Esophagus mucosa (tissue), 1 donor: ENCODE measurements at places on chromosomes 3 and 15.

DNA sequence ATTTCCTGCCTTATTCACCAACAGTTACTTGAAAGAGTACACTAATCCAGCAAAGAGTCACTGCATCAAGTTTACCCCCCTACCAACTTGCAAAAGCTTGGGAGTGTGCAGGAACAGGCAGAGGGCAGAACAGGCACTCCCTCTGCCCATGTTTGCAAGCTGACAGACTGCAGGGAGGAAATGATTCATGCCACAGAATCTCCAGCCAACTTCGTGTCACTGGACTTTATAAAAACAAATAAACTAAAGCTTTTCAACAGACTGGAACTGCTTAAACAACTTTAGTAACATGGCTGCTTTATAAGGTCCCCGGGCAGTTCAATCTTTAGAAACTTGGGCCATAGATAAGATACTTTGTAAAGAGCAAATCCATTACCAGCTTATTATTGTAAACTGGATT, 129.5 kb downstream of the THRB start:
- peak; percentile 99 for ATAC-seq

DNA sequence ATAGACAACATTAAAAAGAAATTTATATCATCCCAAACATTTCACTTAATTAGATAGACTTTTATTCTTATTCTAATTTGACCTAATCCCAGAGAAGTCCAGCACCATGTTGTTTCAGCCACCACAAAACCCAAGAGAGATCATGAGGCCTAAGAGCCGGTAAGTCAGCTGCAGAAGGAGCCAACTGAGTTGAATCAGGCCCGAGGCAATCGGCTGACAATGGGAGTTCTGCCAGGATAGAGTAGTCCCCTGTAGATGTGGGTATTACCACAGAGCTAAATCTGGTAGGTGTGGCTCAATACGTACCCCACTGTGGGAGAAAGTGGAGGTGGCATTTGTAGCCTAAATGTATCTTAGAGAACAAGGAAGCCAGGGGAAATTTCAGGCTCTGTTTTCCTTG, 49.7 kb upstream of the UMPS start:
- ATAC-seq = no peak

DNA sequence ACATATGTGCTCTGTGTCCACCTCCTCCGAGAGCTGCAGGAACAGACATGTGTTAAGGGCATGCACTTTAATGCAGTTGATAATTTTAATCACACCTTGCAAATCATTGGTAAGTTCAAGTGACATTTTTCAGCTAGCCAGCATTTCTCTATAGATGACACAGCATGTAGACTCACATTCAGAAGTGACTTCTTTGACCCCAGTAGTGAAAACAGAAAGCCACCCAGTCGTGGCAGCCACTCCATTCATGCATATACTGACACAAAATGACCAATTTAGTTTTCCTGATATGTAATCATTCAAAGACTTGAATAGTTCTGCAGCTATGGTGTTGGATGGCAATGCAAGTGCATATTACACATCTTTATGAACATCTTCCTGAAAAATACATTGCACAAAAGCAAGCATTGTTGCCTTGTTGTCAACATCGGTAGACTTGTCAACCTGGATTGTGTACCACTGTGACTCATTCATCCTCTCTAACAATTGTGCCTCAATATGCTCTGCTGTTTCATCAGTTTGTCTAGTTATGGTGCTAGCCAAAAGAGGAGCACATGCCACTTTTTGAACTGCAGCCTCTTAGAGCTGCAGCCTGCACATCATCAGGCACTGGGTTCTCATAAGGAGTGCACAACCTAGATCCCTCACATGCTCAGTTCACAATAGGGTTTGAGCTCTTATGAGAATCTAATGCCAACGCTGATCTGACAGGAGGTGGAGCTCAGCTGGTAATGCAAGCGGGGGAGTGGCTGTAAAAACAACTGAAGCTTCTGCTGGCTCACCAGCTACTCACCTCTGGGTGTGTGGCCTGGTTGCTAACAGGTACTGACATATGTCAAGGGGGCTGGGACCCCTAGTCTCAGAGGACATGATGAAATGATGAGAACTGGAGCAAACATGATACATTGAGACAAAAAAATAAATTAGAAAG, 622.0 kb downstream of the PYDC2 start:
- ATAC-seq = peak; percentile 67

- ATAC-seq = no peak
Measured at GRCh38 chr3:27326202-27326601, 43.0 kb downstream of the NEK10 start.

- peak; percentile 64 for ATAC-seq
Measured at GRCh38 chr15:33839540-33839939, 128.8 kb upstream of the CHRM5 start.

GRCh38 chr3:114290911-114291901, 2.6 kb upstream of the TIGIT start:
- peak; percentile 75 for ATAC-seq

DNA sequence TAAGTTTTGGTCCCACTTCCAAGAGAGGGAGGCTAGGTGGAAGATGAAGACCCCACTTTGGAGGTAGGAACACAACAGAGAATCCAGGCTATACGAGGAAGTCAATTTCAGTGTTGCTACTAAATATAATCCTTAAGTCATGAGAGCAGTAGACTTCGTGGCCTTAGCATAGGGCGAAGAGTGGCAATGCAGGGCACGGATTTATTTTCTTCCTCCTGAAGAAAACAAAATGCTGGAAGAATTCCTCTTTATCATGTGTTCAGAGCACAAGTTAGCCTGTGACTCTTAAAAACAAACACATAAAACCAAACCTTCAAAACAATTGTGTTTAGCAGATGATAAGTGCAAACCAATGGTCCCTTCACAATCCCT, 19.4 kb downstream of the BCL2L10 start:
- ATAC-seq = no peak

- no peak for ATAC-seq
Measured at GRCh38 chr15:33788906-33789540, 179.3 kb upstream of the CHRM5 start.

DNA sequence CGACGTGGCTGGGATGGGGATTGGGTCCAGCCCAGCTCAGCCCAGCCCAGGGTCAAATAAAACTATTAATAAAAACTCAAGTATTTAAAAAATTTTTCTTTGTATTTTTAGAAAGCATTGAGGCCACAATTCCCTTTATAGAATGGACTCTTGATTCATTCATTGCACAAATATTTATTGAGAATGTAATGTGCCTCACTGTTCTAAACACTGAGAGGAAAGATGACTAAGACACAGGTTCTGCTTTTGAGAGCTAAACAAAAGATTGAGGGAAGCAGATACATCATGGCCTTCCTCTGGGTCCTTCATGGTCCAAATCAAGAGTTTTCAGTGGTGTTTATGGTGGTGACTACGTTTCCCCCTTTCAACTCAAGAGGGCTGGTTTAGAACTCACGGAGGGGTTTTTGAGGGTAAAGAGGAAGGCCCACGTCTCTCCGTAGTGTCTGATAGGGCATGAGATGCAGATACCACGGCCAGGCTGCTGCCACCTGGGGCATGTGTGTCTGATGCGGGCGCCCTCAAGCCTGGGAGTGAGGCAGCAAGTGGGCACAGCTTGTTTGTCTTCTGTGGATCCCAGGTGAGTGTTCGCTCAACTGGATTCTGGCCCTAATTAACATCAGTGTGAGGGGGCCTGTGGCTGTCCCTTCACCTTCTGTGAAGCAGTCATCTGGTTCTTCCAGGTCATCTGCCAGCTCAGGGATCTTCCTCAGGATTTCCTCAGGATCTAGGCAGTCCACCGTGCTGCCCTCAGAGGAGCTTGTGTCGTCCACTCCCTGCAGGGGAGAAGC, 73.5 kb upstream of the SCN5A start:
- ATAC-seq = no peak

DNA sequence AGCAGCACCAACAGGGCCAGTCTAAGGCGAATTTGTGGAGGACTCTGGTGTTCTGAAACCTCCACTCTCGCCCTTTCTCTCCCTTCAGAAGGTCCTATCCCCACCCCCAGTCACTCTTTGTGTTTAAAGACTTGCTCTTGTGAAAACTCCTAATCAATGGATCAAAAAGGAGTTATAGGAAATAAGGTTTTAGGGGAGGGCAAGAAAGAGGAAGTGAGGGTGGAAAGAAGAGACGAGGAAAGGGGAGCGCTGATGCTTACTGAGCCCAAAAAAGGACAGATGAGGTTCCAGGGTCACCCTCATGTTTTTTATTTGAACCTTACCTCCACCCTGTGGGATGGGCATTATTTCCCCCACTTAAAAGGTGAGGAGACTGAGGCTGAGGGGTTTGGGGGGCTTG, 70.0 kb upstream of the SLC6A11 start:
- no peak for ATAC-seq

GRCh38 chr3:11651900-11652299, 8.2 kb upstream of the VGLL4 start:
- ATAC-seq = no peak

DNA sequence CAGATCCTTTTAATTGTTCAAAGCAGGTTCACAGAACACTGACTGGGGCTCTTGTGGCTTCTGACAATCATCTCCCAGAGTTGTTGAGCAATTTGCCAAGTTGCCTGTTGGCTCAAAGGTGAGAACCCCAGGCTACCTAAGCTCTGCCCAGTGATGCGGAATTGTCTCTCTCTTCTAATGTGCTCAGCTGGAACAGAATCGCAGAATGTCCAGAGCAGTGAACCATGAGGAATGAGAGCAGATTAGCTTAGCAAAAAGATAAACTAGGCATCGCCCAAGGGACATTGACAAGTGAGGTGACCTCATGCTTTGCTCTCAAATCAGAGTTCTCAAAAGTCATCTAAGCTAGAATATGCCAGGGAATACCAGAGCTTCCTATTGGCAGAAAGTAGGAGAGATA, 148.1 kb downstream of the WDR76 start:
- ATAC-seq = no peak

DNA sequence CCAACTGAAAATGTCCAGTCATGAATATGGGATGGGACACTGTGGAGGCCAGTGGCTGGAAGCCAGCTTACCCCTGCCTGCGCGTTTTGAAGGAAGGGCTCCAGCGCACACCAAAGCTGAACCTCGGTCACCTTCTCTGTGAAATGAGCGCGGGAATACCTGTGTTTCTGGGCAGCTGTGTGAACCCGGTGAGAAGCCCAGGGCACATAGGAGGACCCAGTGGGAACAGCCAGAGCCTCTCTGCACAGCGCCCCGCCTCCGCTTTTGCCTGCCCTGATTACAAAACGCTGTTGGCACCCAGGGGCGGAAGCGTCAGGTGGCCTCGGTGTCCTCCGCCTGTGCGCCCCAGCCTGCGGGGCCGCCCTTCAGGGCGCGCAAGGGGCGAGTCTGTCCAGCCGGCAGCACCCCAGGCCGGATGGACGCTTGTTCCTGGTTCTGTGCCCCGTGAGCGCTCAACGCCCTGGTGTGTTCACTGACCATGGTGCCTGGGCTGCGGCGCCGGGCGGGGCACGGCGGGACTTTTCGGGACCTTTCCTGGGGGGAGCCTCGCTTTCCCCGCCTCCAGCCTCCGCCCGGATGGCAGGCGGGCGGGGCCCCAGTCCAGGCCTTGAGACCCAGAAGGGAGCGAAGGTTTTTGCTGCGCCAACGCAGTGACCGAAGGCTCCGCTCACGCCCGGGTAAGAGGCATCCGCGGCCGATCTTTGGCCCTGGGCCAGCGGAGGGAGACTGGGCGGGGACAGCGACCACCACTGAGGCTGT, at the start of gene SQOR:
Gene SQOR, plus strand, starts transcription at position 598 of the 759 bp plus-strand sequence. CDS start 23,895 bp downstream, outside the sequence.
- peak; percentile 83 for ATAC-seq

- peak; percentile 15 for ATAC-seq
Measured at GRCh38 chr15:93027413-93027812, 61.6 kb downstream of the RGMA start.

DNA sequence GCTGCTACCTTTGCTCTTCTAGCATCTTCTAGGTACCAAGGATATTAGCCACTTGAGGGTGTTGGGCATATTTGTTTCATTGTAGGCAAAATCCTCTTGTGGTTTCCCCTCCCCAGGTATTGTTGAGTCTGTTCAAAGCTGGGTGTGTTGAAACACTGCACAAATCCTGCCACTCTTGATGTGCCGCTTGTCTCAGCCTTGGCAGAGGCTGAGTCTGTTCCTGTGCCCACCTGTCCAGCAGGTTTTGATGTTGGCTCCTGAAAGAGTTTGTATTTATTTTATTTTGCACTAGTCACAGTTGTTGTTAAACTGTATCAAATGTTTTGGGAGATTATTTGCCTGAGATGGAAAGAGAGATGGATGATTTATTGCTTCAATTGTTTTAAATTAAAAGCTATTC, 136.2 kb downstream of the USP13 start:
- ATAC-seq = peak; percentile 87

- ATAC-seq = no peak
Measured at GRCh38 chr15:90886291-90886614, 1.9 kb downstream of the FES start.

DNA sequence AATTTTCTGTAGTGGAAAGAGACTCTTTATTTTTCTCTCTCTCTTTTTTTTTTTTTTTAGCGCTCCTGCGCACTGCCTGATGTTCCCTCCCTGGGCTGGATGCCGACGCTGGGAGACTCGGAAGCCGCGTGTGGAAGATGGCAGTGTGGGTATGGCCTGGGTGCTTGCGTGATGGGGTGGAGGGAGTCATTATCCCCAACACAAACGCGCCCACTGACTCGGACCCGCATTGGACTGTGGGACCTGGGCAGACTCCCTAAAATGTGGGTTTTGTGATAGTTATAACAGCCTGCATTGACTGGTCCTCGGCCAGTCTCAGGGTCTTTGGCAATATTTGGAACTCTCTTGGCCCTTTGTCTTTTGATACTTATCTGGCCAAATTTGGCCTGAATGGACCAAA, 157.9 kb downstream of the TJP1 start:
- no peak for ATAC-seq

DNA sequence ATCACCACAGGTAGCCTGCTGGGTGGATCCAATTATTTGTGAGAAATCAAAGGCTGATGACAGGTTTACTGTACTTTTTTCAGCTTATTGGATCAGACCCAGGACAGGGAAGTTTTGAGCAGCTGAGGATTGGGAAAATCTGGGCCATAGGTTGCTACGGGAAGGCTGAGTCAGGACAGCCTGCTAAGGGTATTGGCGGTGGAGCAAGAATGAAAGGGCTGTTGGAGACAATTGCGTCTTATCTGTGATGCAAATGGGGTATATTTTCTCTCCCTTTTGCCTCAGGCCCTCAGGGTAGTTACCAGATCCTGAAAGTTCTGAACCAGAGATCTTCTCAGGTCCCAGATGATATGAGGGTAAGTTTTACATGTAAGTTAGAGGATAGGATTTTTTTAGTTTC, 317.7 kb downstream of the EDEM1 start:
- ATAC-seq = no peak

- peak; percentile 48 for ATAC-seq
Measured at GRCh38 chr3:193614430-193614829, 21.4 kb downstream of the OPA1 start.

DNA sequence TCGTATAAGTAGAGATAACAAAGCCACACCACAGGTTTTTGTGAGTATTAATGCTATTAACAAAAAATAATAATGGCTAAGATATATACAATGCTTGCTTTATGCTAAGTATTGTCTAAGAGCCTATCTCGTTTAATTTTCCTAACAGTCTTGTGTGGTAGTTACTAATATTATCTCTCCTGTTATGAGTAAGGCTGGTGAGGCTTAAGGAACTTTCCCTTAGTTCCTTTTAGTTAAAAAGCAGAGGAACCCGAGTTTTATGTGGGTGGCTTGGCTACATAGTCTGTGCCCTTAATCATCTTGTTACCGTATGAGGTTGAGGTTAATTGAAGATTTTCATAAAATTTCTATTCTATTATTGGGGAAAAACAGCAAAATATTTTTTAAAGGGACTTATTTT, 218.4 kb downstream of the SOX2 start:
- no peak for ATAC-seq
